NCI-H1436 (cell line): ENCODE measurements at places on chromosomes 3 and 15.

- DNase-seq, result no peak
These were observed 13.5 kb downstream of the CMTM7 start for GRCh38 chr3:32405155-32405554.

GRCh38 chr3:126034481-126035361, 49.2 kb downstream of the SLC41A3 start:
- no peak for DNase-seq

GRCh38 chr3:171685116-171685895, 125.0 kb downstream of the PLD1 start:
- DNase-seq, result no peak

DNA sequence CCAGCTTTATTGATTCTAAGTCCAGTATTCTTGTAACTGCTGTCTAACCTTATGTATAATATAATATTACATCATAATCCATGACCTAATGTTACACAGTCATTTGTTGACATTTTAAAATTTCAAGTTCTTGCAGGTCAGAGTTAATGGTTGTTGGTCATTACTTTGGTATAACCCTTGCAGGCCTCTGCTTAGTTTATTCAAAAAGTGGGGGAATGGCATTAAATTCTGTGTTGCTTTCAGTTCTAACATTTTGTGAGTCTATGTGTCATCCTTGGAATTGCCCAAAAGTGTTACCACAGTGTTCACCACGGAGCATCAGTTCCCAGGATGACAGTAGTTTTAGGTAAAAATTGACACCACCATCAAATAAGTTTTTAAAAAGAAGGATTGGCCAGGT, 174.8 kb upstream of the BCL6 start:
- DNase-seq, result no peak
